ENCODE measurements at places on chromosomes 11 and 22.

GRCh38 chr11:14835496-14836492, 56.2 kb downstream of the CYP2R1 start:
- DNase-seq = no peak

DNA sequence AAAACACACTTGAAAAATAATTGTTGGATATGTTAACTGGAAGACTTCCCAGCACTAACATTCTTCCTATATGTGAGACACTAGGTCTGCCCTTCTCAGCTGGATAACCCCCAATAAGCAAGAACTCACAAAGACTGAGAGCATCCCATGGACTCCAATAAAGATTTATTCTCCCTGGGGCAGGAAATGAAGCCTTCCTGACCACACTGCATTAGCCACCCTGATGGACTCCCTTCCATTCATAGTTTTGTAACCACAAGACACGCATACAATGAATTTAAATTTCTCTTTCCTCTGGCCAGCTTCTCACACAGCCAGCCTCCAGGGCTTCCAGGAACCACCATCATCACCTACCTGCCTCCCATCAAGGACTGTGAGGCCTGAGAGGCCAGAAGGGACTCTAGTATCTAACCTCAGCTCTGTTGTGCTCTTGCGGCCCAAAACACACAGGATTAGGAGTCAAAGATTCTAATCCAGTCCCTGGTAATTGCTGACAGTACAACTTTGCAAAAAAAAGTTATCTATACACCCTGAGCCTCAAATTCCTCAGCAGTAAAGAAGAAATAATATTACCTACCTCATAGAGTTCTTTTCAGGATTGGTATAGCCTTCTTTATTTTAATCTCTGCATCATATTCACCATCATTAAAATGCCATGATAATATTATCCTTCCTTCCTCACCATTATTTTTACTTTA, 45.6 kb upstream of the GDPD4 start:
- DNase-seq = no peak

DNA sequence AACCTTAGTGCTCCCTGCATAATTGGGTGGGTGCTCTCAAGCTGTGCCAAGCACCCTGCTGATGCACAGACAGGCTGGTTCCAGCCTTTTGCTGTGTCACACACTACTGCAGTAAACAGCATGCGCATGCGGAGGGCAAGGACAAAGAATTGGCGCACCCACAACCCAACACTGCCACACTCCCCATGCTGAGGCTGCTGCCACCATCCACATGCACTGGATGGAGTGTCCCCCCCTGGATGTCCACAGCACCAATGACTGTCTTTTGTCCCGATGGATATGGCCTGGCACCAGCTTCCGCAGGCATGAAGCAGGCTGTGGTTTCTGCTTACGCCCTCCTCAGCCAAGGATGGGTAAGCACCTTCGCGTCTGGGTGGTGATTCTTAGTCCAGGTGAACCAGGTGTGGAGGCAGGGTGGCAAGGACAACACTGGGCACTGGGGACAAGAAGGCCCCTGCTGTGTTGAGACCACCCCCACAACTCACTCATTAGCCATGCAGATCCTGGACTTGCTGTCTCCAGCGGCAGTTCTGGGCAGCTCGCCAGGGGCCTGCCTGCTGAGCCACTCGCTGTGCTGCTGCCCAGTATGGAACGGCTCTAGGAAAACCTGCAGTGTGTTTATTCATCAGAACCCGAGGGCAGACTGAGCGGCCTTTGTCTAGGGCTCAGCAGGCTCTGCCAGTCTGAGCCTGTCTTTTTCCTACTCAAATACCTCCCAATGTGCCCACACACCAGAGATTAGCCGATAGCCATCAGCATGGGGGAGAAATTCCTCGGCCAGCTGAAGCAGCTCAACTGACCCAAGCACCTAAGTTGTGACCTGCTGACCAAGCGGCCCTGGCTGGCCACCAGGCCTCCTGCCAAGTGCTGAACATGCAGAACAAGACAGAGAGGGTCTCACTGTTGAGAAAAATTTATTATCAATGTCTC, 8.2 kb upstream of the NAP1L4 start:
- DNase-seq = peak; percentile 93

DNA sequence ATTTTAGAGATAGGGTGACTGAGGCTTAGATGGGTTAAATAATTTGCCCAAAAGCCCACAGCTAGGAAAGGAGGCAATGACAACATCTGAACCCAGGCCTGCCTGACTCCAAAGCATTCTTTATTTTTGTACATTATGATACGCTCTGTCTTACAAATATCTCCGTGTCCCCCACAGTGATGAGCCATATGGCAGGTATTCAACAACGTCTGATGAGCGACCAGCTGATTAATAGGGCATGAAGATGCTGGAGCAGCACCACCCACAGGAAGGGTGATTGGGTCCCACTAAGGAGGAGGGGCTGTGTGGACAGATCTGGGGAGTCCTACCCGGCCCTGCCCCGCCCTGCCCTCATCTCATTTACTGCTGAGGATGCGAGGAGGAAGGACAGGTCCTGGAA, 380.6 kb downstream of the CADM1 start:
- DNase-seq = no peak

DNA sequence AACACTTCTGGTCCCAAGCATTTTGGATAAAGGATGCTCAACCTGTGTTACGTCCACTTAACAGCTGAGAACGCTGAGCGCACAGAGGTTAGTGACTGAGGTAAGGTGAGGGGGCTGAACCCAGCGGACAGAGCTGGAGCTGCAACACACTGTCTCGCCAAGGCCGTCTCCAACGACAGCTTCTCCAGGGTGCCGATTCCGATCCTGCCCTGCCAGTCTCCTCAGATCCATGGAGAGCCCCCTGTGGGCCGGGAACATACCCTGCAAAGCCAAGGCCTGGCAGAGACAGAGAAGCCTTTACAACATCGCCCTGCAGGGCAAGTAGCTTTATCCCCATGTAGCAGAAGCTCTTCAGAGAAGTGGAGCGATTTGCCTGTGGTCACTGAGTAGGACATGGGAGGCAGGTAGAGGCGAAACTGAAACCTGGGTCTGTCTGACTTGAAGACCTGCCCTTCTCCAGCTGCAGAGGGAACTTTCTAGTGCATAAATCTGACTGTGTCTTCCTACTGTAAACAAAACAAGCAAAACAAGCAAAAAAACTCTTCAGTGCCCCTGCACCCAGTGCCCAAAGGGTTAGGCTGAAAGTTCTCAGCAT, 72.8 kb downstream of the SCUBE1 start:
- DNase-seq = no peak

DNA sequence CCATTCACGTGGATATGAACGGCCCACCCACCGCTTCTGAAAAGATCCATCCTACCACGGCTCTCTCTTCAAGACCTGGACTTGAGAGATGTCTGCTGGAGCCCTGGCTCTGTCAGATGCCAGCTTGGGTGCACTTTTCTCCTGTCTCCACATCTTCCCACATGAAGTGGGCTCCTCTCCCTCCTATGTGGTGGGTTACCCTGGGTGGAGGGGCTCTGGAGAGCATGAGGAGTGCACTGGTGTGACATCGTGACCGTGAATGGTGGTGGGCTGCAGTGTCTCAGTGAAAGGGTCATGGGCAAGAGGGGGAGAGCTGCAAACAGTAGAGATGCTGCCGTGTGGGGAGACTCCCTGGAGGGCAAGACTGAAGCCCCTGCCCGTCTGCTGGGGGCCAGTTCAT, 76.4 kb downstream of the CTTN start:
- no peak for DNase-seq

GRCh38 chr11:16607675-16608644, 130.5 kb upstream of the C11orf58 start:
- DNase-seq = no peak

GRCh38 chr11:117058761-117059261, 39.4 kb downstream of the SIK3 start:
- no peak for DNase-seq

GRCh38 chr11:34407121-34407813, 31.5 kb upstream of the CAT start:
- DNase-seq = no peak

GRCh38 chr22:20209761-20210250, 58.3 kb downstream of the RTN4R start:
- DNase-seq = no peak

DNA sequence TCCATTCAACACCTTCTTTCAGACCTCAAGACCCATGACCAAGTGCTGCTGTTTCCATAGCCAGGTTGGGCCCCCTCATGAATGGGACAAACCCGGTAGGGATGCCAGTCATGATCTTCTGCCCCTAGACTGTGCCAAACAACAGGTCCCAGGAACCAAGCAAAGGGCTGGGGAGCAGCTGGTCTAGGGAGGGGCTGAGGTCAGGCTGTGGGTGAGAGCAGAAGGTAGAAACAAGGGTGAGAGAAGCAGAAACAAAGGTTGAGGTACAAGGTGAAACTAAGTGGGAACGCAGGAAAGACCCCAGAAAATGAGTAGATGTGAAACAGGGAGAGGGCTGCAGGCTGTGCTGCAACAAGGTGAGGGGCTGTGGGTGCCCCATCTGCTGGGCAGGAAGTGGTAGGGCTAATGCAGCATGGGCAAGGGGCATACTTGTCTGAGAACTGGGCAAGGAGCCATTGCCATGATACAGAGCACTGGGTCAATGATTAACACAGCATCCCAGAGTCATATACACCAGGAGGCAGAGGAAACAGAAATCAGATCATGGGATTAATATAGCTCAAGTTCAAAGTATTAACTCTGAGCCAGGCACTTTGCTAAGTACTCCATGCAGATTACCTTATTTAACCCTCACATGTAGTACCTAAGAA, 45.9 kb downstream of the SLC1A2 start:
- no peak for DNase-seq

- DNase-seq = no peak
Measured at GRCh38 chr11:456533-456932, 6.5 kb downstream of the PTDSS2 start.

DNA sequence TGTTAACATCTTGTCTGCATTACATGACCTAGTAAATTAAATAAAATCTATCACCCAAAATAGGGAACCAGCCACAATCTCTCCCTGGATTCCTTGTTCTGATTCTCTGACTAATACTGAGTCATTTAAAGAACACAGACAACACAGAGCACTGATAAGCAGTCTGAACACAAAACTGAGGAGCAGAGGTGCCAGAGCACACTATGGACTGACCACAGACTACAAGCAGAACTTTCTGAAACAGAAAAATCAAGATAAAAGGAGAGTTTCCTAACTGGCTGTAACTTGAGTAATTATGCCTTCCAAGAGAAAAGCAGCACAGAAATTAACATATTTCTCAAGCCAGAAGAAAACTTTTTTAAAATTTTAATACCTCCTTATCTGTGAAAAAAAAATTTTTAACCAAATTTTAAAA, 128.8 kb downstream of the SGSM3 start:
- DNase-seq = no peak
